ENCODE measurements at places on chromosomes 2 and 18.

GRCh38 chr2:65016789-65017188, 27.6 kb downstream of the SLC1A4 start:
- no peak for DNase-seq

DNA sequence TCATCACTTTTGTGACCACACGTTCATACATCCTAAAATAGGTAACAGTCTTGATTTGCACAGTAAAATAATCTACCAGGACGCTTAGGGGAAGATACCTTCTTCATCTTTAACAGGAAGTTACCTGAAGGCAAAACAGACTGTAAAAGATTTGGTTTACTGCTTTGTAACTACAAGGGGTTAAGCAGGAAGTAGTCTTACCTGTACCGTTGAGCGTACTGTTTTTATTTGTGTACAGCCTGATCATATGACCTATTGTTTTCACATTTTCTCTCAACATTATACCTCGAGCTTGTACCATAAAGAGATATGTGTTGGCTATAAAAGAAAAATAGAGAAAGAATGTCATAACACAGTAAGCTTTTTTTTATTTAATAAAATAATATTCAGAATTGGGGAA, 18.3 kb downstream of the B4GALT6 start:
- no peak for DNase-seq

GRCh38 chr2:144990661-144991060, 470.7 kb upstream of the ZEB2 start:
- no peak for DNase-seq

DNA sequence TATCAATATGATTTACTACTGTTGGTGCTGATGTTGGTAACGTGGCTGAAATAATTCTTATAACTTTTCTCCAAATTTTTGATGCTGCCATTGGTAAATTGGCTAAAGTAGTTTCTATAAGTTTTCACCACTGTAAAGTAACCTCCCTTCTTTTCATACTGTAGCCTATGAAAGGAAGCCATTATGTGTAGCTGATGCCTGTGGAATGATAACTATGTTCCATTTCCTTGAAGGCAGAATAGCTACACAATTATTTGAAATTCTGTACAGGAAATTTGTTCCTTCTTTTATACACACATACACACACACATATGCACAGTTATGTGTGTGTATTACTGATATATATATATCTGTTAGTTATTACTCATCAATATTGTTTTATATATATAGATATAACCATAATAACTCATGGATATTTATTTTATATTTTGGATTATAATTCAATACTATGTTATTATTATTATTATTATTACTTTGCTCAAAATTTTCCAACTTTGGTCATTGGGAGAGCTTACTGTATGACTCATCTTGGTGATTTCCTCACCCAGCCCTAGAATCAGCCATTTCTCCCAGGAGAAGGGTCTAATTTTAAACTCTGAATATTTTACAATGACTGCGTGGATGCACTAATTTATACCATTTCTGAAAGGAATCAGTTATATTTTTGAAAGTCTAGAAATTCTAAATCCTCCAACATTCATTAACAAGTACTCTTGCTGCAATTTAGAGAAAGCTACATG, 1677.7 kb downstream of the SUCLG1 start:
- no peak for DNase-seq

- DNase-seq: no peak
Observed at GRCh38 chr2:100397118-100397860, 20.2 kb downstream of the CHST10 start.

DNA sequence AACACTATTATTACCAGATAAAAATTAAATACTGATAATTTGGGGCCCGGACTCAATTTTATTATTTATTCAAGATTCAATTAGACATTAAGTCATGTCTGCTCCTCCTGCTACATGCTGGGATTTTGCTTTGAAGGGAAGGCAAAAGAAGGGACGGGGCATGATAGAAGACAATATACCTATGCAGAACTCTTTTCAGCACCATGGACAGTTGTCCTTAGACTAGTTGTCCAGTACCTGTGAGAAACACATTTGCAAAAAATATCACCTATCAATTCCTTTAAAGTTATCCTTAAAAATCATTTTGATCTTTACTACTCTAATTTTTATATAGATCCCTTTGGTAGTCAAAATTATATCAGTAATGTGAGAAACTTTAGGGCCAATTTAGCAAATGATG, 100.2 kb upstream of the SULT1C3 start:
- no peak for DNase-seq

All from stimulated activated CD8-positive, alpha-beta memory T cell treated with anti-CD3 and anti-CD28 coated beads, Interleukin-15, amount 100 ng/mL, for 1 hour (primary cell).